Renal cortical epithelial cell (primary cell): ENCODE measurements at places on chromosomes 2 and 18. TPM values are rescaled to one million over a fixed set of nuclear protein-coding genes. Genes with fewer than 3 reads are reported as not detected.
A peak's percentile ranks its signal among the peaks of the same experiment; 100 is the strongest.

DNA sequence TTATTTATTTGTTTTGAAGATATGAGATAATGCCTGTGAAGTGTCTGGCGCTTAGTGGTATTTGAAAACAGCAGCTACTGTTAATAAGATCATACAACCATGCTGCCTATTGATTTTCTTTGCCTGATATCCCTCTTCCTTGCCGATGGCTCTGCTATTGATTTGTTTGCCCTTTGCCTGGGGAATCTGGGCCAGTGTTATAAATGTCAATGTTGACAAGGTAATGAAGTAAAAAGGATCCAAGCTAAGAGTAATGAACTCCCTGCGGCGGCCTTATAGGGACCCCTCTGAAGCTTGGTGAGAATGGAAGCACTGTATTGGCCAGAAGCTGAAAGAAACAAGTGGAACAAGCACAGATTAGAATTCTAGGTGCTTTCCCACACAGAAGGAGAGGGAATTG lies 854.6 kb downstream of the CNTNAP5 start:
- no peak for DNase-seq

GRCh38 chr18:35500113-35500512 lies 2.4 kb upstream of the INO80C start:
- DNase-seq, result no peak

Gene IL1RL2
- total RNA-seq, result 3.3 and 4.6 TPM in 2 replicates

Gene CABYR
- 4.5 and 9.2 TPM in 2 replicates for total RNA-seq

GRCh38 chr2:60819155-60819862 lies 62.1 kb upstream of the REL start:
- no peak for DNase-seq

GRCh38 chr18:13103366-13103765 lies 112.2 kb downstream of the CEP192 start:
- no peak for DNase-seq

Gene SP140
- 4.3 and 5.3 TPM in 2 replicates for total RNA-seq

GRCh38 chr18:65924904-65925303 lies 174.1 kb downstream of the CDH7 start:
- DNase-seq, result no peak

- peak; percentile 63 for DNase-seq
Measured at GRCh38 chr18:70195852-70196434, 9.5 kb downstream of the RTTN start.

- DNase-seq, result no peak
Measured at GRCh38 chr18:61471541-61471940, 138.3 kb downstream of the CDH20 start.

GRCh38 chr18:79385326-79385707 lies 10.4 kb upstream of the NFATC1 start:
- DNase-seq, result no peak

Gene CNTNAP5
- under 0.01 and 0.20 TPM in 2 replicates for total RNA-seq

DNA sequence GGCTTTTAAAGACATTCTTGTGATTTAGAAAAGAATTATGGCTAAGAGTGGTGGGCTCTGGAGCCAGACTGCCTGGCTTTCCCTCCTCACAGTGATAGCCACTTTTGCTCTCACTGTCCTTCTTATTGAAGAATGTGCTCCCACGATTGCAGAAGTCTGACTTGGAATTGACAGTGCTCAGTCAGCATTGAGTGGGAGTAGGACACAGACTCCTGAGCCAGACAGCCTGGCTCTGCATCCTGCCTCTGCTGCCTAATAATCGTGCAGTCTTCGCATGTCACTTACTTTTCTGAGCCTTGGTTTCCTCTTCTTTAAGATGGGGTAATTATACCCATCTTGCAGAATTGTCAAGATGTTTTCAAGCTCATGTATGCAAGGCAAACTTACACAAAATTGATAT lies 23.3 kb downstream of the SPATS2L start:
- DNase-seq, result no peak

Gene CDK15
- 0.55 and 4.5 TPM in 2 replicates for total RNA-seq

DNA sequence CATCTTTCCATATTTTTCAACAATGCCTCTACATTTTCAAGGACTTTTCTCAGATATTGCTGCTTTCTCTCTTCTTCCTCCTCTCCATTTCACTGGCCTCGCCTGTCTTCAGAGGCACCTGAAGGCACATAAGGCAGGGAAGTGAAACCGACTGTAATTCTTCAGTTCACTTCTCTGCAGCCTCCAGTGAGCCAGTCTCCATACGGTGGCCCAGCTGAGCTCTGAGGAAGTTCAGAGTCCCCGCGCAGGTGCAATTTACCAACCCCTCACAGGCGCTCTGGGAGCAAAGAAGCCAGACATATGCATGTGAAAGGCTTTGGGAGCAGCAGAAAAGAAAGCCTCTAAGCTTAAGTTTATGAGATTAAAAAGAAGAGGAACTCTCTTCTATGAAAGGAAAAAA lies 12.4 kb downstream of the KLHL14 start:
- DNase-seq, result no peak
